Upper lobe of right lung (tissue), 1 donor: ENCODE measurements at places on chromosomes 5 and 9. TPM values are rescaled to one million over a fixed set of nuclear protein-coding genes. Genes with fewer than 3 reads are reported as not detected.
A peak's percentile ranks its signal among the peaks of the same experiment; 100 is the strongest.

GRCh38 chr9:24413651-24414050 is 132.0 kb downstream of the IZUMO3 start:
- no peaks in the 10 kb centered on the region for H3K36me3 ChIP-seq
- no peak overlapping the region for H3K27ac ChIP-seq
- no peak overlapping the region for H3K4me3 ChIP-seq
- H3K4me1 ChIP-seq, result no peaks in the 10 kb centered on the region
- no peak for DNase-seq
- H3K27me3 ChIP-seq, result no peaks in the 10 kb centered on the region

DNA sequence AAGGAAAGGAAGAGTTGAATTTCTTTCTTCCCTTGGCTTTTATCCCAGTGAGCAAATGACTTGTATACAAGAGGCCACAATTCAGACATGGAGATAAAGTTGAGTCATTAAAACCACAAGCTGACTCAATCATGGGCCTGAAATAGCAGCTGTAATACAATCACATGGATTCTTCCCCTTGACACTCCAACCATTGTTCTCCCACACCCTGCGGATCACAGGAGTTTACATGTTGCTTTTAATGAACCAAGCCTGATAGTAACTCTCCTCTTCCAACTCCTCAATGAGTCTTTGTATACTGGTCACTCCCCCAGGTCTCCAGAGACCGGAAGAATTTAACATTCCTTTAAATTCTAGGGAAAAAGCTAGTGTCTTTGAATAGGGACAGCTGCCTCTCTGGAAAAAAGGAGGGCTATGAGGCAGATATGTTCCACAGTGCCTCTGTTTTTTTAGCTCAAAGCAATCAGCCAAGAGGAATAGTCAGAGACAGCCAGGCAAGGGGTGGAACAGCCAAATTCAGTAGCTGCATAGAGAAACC is 32.4 kb downstream of the PCDHGC5 start:
- H3K27ac ChIP-seq, result peak overlapping the region; percentile 72
- no peak overlapping the region for H3K4me3 ChIP-seq
- DNase-seq, result no peak

DNA sequence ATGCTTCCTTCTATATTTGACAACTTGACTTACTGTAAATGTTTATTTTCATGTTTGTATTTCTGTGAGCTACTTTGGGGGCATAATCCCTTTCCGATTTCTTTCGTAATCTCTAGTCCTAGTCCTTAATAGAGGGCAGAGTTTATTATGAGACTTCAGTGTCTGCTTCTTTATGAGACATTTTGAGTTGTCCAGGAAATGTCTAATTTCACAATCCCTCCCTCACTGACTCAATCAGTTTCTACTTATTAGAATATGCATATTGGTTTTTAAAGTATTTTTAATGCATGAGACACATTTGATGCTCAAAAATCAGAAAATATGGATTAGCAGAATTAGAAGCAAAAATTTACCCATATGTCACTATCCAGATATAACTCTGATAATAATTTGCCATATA is 160.9 kb downstream of the FOCAD start:
- H3K4me1 ChIP-seq, result no peaks in the 10 kb centered on the region
- H3K36me3 ChIP-seq, result no peaks in the 10 kb centered on the region
- H3K4me3 ChIP-seq, result no peak overlapping the region

DNA sequence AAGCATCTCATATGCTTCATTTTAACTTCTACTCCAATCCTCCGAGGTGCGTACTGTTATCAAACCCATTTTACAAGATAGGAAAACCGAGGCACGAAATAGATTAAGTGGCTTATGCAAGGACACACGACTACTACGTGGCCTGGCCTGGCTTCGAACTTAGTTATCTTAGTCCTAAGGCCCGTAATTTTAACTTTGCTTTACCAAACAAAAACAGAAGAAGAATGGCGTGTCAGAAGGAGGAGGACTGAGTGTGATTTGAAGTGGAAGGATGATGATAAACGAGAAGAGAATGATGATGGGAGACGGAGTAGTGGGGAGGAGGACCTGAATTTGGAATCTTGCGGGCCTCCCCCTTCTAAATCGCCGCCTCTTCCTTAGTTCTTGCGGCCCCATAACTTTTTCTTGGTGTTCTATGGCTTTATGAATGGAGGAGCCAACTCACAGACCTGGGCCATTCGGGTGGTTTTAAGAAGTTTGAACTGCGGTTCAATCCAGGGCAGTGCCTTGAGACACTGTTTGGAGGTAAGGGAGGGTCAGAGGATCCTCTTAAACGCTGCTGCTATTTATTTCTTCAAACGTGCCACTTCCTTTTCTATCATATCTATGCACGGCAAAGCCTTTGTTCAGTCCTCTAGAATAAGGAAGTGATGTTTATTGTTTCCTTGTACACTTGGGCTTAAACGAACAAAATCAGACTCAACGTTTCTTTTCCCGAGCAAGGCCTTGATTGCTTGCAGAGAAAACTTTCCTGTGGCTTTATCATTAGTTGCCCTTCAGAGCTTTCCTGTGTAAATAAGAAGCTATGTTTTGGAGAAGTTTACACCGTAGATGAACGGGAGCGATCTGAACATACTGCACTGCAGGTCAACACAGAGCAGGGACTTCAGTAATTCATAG is 795 bp downstream of the CNOT8 start:
- H3K27me3 ChIP-seq, result no peaks in the 10 kb centered on the region
- H3K4me3 ChIP-seq, result peak overlapping the region; percentile 63
- peaks cover 48% of the 10 kb centered on the region for H3K4me1 ChIP-seq
- H3K36me3 ChIP-seq, result peaks cover 16% of the 10 kb centered on the region

- no peaks in the 10 kb centered on the region for H3K27me3 ChIP-seq
- DNase-seq, result no peak
- H3K4me3 ChIP-seq, result no peak overlapping the region
- H3K4me1 ChIP-seq, result no peaks in the 10 kb centered on the region
These were observed 171.5 kb downstream of the SSBP2 start for GRCh38 chr5:81579262-81579924.

- no peak overlapping the region for H3K27ac ChIP-seq
- H3K27me3 ChIP-seq, result no peaks in the 10 kb centered on the region
- H3K36me3 ChIP-seq, result no peaks in the 10 kb centered on the region
- DNase-seq, result no peak
- no peak overlapping the region for H3K4me3 ChIP-seq
These were observed 148.5 kb upstream of the MRPS30 start for GRCh38 chr5:44660251-44660650.

DNA sequence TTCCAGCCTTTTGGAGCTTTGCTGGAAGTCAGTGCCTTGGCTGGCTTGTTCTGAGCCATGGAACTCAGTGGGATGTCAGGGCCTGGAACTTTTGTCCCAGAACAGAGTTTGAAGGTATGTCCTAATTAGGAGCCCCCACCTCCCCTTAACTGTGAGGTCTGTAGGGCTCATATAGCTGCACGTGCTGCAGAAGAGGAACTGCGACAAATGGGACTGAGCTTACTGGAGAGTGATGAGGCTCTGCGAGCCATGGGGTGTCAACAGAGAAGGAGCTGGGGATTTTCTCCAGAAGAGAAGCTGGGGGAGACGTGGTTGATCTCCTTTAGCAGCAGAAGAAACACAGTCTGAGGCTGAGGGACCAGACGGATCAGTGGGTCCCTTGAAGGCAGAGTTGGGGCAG is 10.9 kb downstream of the TMEM8B start:
- H3K4me3 ChIP-seq, result no peak overlapping the region
- no peaks in the 10 kb centered on the region for H3K36me3 ChIP-seq
- no peak overlapping the region for H3K27ac ChIP-seq
- DNase-seq, result no peak
- peaks cover 27% of the 10 kb centered on the region for H3K4me1 ChIP-seq

GRCh38 chr5:180487556-180487955 is 6.6 kb upstream of the CNOT6 start:
- H3K27me3 ChIP-seq, result no peaks in the 10 kb centered on the region
- no peaks in the 10 kb centered on the region for H3K4me1 ChIP-seq
- no peak overlapping the region for H3K4me3 ChIP-seq
- no peak overlapping the region for H3K27ac ChIP-seq

DNA sequence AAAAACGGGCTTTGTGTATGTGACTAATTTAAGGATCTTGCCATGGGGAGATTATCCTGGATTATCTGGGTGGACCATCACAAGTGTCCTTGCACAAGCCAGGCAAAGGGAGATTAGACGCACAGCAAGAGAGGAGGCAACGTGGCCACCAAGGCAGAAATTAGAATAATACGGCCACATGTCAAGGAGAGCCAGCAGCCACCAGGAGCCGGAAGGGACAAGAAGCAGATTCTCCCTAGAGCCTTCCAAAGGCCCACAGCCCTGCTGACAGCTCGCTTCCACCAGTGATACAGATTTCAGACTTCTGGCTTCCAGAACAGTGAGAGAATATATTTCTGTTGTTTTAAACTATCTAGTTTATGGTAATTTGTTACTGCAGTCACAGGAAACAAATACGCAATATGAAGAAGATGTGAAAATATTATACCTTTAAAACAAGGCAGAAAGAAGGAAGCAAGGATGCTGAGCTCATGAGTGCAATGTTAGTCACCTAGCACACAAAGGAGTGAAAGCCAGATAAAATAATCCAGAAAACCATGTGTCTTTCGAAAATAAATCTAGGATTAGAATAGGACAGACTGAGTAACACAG is 28.7 kb upstream of the F2RL1 start:
- no peak for DNase-seq
- H3K4me1 ChIP-seq, result peaks cover 20% of the 10 kb centered on the region
- H3K27ac ChIP-seq, result peak overlapping the region; percentile 80
- no peak overlapping the region for H3K4me3 ChIP-seq
- H3K36me3 ChIP-seq, result no peaks in the 10 kb centered on the region

- DNase-seq, result no peak
- H3K27me3 ChIP-seq, result no peaks in the 10 kb centered on the region
- no peak overlapping the region for H3K4me3 ChIP-seq
- no peak overlapping the region for H3K27ac ChIP-seq
- H3K36me3 ChIP-seq, result peaks cover 66% of the 10 kb centered on the region
These were observed 42.7 kb downstream of the SECISBP2 start for GRCh38 chr9:89361031-89361430.

DNA sequence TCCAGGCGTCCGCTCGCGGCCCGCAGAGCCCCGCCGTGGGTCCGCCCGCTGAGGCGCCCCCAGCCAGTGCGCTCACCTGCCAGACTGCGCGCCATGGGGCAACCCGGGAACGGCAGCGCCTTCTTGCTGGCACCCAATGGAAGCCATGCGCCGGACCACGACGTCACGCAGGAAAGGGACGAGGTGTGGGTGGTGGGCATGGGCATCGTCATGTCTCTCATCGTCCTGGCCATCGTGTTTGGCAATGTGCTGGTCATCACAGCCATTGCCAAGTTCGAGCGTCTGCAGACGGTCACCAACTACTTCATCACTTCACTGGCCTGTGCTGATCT is 294 bp downstream of the ADRB2 start:
- H3K4me1 ChIP-seq, result peaks cover 32% of the 10 kb centered on the region
- no peak for DNase-seq
- no peaks in the 10 kb centered on the region for H3K36me3 ChIP-seq
- H3K4me3 ChIP-seq, result peak overlapping the region; percentile 60
- H3K27ac ChIP-seq, result peak overlapping the region; percentile 93

GRCh38 chr5:63230754-63231153 is 652.1 kb downstream of the LRRC70 start:
- H3K36me3 ChIP-seq, result no peaks in the 10 kb centered on the region
- H3K27ac ChIP-seq, result no peak overlapping the region
- H3K4me1 ChIP-seq, result no peaks in the 10 kb centered on the region

- no peaks in the 10 kb centered on the region for H3K4me1 ChIP-seq
- no peak for DNase-seq
- no peak overlapping the region for H3K27ac ChIP-seq
These were observed 154.2 kb downstream of the TMC1 start for GRCh38 chr9:72675586-72675985.

GRCh38 chr5:81757404-81757803 is 6.5 kb upstream of the SSBP2 start:
- DNase-seq, result no peak
- H3K36me3 ChIP-seq, result no peaks in the 10 kb centered on the region
- H3K4me1 ChIP-seq, result peaks cover 16% of the 10 kb centered on the region
- H3K27ac ChIP-seq, result no peak overlapping the region
- no peaks in the 10 kb centered on the region for H3K27me3 ChIP-seq

- H3K27ac ChIP-seq, result no peak overlapping the region
- peaks cover 19% of the 10 kb centered on the region for H3K4me1 ChIP-seq
- H3K27me3 ChIP-seq, result no peaks in the 10 kb centered on the region
These were observed 181.8 kb downstream of the TSSK1B start for GRCh38 chr5:113253037-113253436.

DNA sequence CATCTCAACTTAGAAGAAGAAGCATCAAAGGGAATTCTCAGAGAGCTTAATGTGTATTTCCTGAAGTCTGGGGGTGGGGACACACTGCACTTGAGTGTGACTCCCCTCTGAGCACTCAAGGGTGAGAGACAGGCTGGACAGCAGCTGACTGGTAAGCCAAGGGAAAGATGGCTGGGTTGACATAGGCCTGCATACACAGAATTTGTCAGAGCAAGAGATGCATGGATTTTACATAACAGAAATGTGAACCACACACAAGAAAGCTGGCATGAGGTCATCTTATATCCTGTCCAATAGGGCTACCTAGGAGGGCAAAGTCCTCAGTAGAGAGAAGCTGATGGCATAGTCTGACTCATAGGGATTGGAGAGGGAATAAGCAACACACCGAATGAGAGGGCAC is 114.3 kb upstream of the EPB41L4A start:
- no peak overlapping the region for H3K4me3 ChIP-seq
- DNase-seq, result no peak
- peaks cover 4% of the 10 kb centered on the region for H3K4me1 ChIP-seq
- H3K27me3 ChIP-seq, result no peaks in the 10 kb centered on the region

GRCh38 chr9:114849450-114849849 is 43.6 kb upstream of the TNFSF15 start:
- H3K27ac ChIP-seq, result no peak overlapping the region
- H3K4me1 ChIP-seq, result peaks cover 8% of the 10 kb centered on the region
- H3K27me3 ChIP-seq, result no peaks in the 10 kb centered on the region
- H3K4me3 ChIP-seq, result no peak overlapping the region
- no peaks in the 10 kb centered on the region for H3K36me3 ChIP-seq
- no peak for DNase-seq

GRCh38 chr5:159311063-159311462 is 19.2 kb downstream of the IL12B start:
- H3K27me3 ChIP-seq, result peaks cover 22% of the 10 kb centered on the region
- no peak for DNase-seq
- H3K4me1 ChIP-seq, result peaks cover 4% of the 10 kb centered on the region

DNA sequence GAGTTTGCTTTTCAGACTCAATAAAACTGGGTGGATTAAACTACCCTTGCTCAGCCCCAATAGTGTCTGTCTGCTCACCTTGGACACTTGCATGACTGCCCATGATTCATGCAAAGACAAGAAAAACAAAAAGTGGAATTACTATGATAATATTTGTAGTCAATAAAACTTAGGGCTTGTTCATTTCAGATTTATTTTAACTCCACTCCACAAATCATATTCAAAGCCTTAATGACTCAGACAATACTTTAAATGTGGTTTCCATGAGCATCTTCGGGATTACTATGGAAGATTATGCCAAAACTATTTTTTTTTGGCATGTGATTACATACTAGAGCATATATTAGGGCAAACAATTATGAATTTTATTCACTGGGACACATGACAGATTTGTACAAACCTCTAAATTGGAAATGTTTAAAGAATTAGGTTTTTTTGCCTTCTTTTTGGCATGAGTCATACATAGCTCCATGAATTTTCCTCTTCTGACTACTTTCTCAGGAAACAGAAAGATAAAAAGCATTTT is 468.9 kb downstream of the ACTL7B start:
- H3K27ac ChIP-seq, result no peak overlapping the region
- H3K27me3 ChIP-seq, result no peaks in the 10 kb centered on the region
- no peaks in the 10 kb centered on the region for H3K4me1 ChIP-seq
- H3K36me3 ChIP-seq, result no peaks in the 10 kb centered on the region

GRCh38 chr5:68460147-68460798 is 244.7 kb downstream of the PIK3R1 start:
- H3K27ac ChIP-seq, result no peak overlapping the region
- H3K4me3 ChIP-seq, result no peak overlapping the region
- no peaks in the 10 kb centered on the region for H3K27me3 ChIP-seq

LOX gene
- 26.8 TPM for total RNA-seq

TIMD4 gene
- not detected for total RNA-seq

OLFM1 gene
- total RNA-seq, result 26.0 TPM

FGFR4 gene
- 109 TPM for total RNA-seq

HARS2 gene
- total RNA-seq, result 23.1 TPM

CDH6 gene
- total RNA-seq, result 9.4 TPM

CTXN3 gene
- total RNA-seq, result not detected
